ENCODE measurements at places on chromosomes 6 and 20. TPM values are rescaled to one million over a fixed set of nuclear protein-coding genes. Genes with fewer than 3 reads are reported as not detected.
A peak's percentile ranks its signal among the peaks of the same experiment; 100 is the strongest.

GRCh38 chr6:110529907-110530306, 53.5 kb upstream of the SLC22A16 start:
- no peaks in the 10 kb centered on the region for H3K4me1 ChIP-seq
- H3K36me3 ChIP-seq = no peaks in the 10 kb centered on the region
- H3K27ac ChIP-seq = no peak overlapping the region
- H3K27me3 ChIP-seq = no peaks in the 10 kb centered on the region
- DNase-seq = no peak
- H3K4me3 ChIP-seq = no peak overlapping the region

GRCh38 chr6:17042422-17043147, 59.3 kb upstream of the STMND1 start:
- peak; percentile 52 for DNase-seq
- H3K27ac ChIP-seq = no peak overlapping the region
- H3K4me3 ChIP-seq = no peak overlapping the region
- no peaks in the 10 kb centered on the region for H3K36me3 ChIP-seq
- H3K27me3 ChIP-seq = no peaks in the 10 kb centered on the region
- no peaks in the 10 kb centered on the region for H3K4me1 ChIP-seq

DNA sequence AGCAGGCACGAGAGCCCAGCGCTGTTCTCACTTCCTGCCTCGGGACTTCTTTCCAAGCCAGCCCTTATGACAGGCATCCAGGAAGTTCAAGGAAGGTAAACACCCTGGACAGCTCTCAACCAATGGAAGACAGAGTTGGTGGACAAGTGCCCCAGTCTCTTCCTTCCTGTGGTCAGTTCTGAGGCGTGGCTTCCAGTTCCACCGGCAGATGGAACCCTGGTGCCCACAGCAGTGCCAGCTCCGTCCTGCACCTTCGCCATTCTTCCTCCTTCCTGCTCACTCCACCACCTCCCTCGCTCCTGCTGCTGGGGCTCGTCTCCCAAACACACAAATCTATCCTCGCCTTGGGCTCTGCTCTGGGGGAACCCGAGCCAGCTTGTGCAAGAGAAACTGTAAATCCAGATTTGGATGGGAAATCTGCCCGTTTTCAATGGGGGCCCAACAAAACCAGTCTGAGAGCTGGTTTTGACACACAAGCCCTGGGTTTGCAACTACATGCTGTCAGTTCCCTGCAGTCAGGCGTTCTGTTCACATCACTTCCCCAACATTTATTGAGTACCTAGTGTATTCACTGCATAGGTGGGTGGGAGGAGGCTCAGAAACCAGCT, 162.7 kb downstream of the GRM4 start:
- no peaks in the 10 kb centered on the region for H3K27me3 ChIP-seq
- H3K4me1 ChIP-seq = no peaks in the 10 kb centered on the region
- H3K36me3 ChIP-seq = no peaks in the 10 kb centered on the region
- no peak overlapping the region for H3K4me3 ChIP-seq
- H3K27ac ChIP-seq = no peak overlapping the region
- DNase-seq = peak; percentile 65

Gene TXLNB
- total RNA-seq = 1.5 TPM

- no peak overlapping the region for H3K4me3 ChIP-seq
- no peak for DNase-seq
- H3K27ac ChIP-seq = no peak overlapping the region
- no peaks in the 10 kb centered on the region for H3K4me1 ChIP-seq
- no peaks in the 10 kb centered on the region for H3K36me3 ChIP-seq
Measured at GRCh38 chr20:15836634-15837033, 736.6 kb downstream of the KIF16B start.

Gene SLC17A9
- total RNA-seq = 17.8 TPM

GRCh38 chr6:90173262-90173925, 123.2 kb downstream of the BACH2 start:
- H3K4me1 ChIP-seq = peaks cover 5% of the 10 kb centered on the region
- H3K27ac ChIP-seq = no peak overlapping the region
- H3K4me3 ChIP-seq = no peak overlapping the region
- no peaks in the 10 kb centered on the region for H3K27me3 ChIP-seq
- DNase-seq = no peak

Gene ZNF391
- 4.5 TPM for total RNA-seq

Gene KCNQ5
- 4.4 TPM for total RNA-seq

Gene PNPLA1
- total RNA-seq = not detected

DNA sequence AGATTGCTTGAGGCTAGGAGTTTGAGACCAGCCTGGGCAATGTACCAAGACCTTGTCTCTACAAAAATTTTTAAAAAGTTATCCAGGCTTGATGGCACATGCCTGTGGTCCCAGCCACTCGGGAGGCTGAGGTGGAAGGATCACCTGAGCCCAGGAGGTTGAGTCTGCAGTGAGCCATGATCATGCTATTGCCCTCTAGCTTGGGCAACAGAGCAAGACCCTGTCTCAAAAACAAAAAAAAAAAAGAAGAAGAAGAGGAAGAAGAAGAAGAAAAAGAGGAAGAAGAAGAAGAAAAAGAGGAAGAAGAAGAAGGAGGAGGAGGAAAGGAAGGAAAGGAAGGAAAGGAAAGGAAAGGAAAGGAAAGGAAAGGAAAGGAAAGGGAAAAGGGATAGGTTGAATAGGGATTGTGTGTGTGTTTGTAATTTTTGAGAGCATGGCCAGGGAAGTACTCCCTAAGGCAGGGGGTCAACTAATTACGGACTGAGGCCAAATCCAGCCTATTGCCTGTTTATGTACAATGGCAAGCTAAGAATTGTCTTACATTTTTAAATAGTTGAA, 43.0 kb upstream of the ZNF217 start:
- no peak for DNase-seq
- H3K36me3 ChIP-seq = no peaks in the 10 kb centered on the region
- no peak overlapping the region for H3K4me3 ChIP-seq
- H3K4me1 ChIP-seq = no peaks in the 10 kb centered on the region
- H3K27me3 ChIP-seq = no peaks in the 10 kb centered on the region

Gene TAPBP
- 73.9 TPM for total RNA-seq

Gene SLC22A2
- 1.1 TPM for total RNA-seq

- H3K27me3 ChIP-seq = no peaks in the 10 kb centered on the region
- H3K4me3 ChIP-seq = no peak overlapping the region
- no peaks in the 10 kb centered on the region for H3K36me3 ChIP-seq
- no peak overlapping the region for H3K27ac ChIP-seq
- DNase-seq = no peak
Measured at GRCh38 chr20:31593221-31594001, 11.7 kb upstream of the ID1 start.
